ENCODE measurements at places on chromosomes 2 and 18. TPM values are rescaled to one million over a fixed set of nuclear protein-coding genes. Genes with fewer than 3 reads are reported as not detected.

The AFF3 gene
- total RNA-seq = 3.6 TPM

The SP140 gene
- total RNA-seq = 2.5 TPM

The NDC80 gene
- 2.5 TPM for total RNA-seq

The RAB17 gene
- 4.9 TPM for total RNA-seq

The MRPL33 gene
- 48.8 TPM for total RNA-seq

The UGT1A5 gene
- total RNA-seq = 3.2 TPM

The HOXD13 gene
- 0.19 TPM for total RNA-seq

The OSBPL6 gene
- 28.3 TPM for total RNA-seq

The IL36A gene
- not detected for total RNA-seq

The FZD7 gene
- total RNA-seq = 13.5 TPM

The SEMA4C gene
- 19.5 TPM for total RNA-seq

The TDRD15 gene
- total RNA-seq = not detected

The TACR1 gene
- total RNA-seq = 4.8 TPM

The ZDBF2 gene
- 3.4 TPM for total RNA-seq

The BABAM2 gene
- 41.1 TPM for total RNA-seq

The EPHA4 gene
- total RNA-seq = 65.9 TPM

The TWIST2 gene
- 25.7 TPM for total RNA-seq

The ALPG gene
- total RNA-seq = not detected

The DNAJC27 gene
- 3.6 TPM for total RNA-seq

The RNF152 gene
- total RNA-seq = 107 TPM

The PRSS56 gene
- total RNA-seq = not detected

The KRTCAP3 gene
- 31.0 TPM for total RNA-seq

The CRYGA gene
- total RNA-seq = not detected

The SCN7A gene
- 4.6 TPM for total RNA-seq

The MAPRE3 gene
- total RNA-seq = 33.5 TPM

The TRPM8 gene
- 0.72 TPM for total RNA-seq

The SEPTIN2 gene
- total RNA-seq = 126 TPM

The CROCC2 gene
- total RNA-seq = not detected

The TCF23 gene
- not detected for total RNA-seq

The PLGLB1 gene
- total RNA-seq = 6.7 TPM

The RSAD2 gene
- total RNA-seq = 0.24 TPM

The CDH19 gene
- 8.0 TPM for total RNA-seq

The NHEJ1 gene
- total RNA-seq = 17.8 TPM

The GPR155 gene
- 20.6 TPM for total RNA-seq

The LRATD1 gene
- 65.2 TPM for total RNA-seq

The SPIRE1 gene
- total RNA-seq = 42.8 TPM

The FHOD3 gene
- 17.8 TPM for total RNA-seq

The SH3RF3 gene
- 6.1 TPM for total RNA-seq

The MPHOSPH10 gene
- 34.0 TPM for total RNA-seq

The ASIC4 gene
- total RNA-seq = not detected

The CYS1 gene
- not detected for total RNA-seq

The GAREM1 gene
- total RNA-seq = 42.9 TPM

The IL1RL1 gene
- total RNA-seq = 6.6 TPM

The RIT2 gene
- not detected for total RNA-seq

The COX5B gene
- 457 TPM for total RNA-seq

The MEIS1 gene
- total RNA-seq = 28.0 TPM

The POTEI gene
- total RNA-seq = not detected

The STAMBP gene
- total RNA-seq = 32.1 TPM

The TBR1 gene
- total RNA-seq = not detected

The TRIM43 gene
- not detected for total RNA-seq

The ERMN gene
- total RNA-seq = not detected

The PSMA8 gene
- not detected for total RNA-seq

The TMEM178A gene
- total RNA-seq = 2.9 TPM

The SPATA3 gene
- not detected for total RNA-seq

The IRS1 gene
- 26.8 TPM for total RNA-seq

The TEKT4 gene
- not detected for total RNA-seq

The SCYGR4 gene
- total RNA-seq = 1.3 TPM

The TTC39C gene
- total RNA-seq = 74.9 TPM

The LINC00305 gene
- not detected for total RNA-seq

The NETO1 gene
- total RNA-seq = not detected

Measured in suprapubic skin (tissue), 4 donors.